Progenitor cell of endocrine pancreas (in vitro differentiated cells): ENCODE measurements at places on chromosomes 3 and 15.
A peak's percentile ranks its signal among the peaks of the same experiment; 100 is the strongest.

GRCh38 chr3:150393745-150394144, 14.4 kb upstream of the TSC22D2 start:
- DNase-seq: no peak

GRCh38 chr3:100603469-100603868, 5.9 kb upstream of the ADGRG7 start:
- no peak for DNase-seq

GRCh38 chr3:156668073-156668763, 6.2 kb upstream of the TIPARP start:
- DNase-seq: no peak

GRCh38 chr3:147368561-147369221, 37.7 kb downstream of the ZIC4 start:
- no peak for DNase-seq

DNA sequence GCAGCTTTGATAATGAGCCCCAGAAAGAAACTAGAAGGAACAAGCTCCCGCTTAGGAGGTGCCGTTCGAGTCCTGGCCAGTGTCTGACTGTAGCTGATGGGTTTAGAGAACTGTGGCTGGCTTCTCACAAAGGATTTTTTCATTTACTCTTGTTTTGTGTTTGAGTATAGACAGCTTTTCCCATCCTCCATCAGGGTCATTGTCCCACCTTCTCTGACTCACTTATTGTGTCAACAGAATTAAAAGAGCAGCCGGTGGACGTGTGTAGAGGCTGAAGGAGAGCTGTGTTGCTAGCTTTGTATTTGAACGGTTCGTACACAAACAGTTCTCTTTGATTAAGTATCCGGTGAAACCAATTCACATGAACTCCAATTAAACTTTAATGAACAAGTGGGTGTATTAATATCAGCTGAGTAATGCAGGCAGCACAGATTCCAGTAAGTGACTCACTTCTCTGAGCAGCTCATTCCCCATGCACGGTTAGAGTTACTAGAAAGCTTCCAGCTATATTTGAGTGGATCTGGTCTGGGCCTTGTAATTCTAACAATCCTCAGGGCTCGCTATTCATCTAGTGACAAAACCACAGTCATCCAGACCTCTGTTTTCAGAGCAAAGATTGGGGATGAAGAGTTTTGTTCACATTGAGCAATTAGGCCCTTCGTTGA, 141.0 kb downstream of the LPP start:
- DNase-seq: no peak

DNA sequence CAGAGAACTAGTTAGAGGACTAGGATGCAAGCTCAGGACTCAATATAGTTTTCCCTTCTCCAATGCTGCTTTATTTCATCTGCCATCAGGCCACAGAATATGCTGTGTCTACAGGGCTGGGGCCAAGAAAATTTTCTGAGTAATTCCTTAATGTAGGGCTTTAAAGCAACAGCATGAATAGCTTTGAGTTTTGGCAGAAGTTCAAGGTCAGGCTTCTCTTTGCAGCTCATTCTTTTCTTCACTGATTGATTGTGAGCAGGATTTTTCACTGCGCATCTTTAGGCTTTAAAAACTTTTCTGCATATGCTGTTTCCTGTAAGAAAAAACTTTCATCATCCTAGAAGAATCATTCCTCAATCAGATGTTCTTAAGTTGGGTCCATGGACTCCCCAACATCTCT, 4.6 kb downstream of the TMEM108 start:
- no peak for DNase-seq

- DNase-seq: no peak
Measured at GRCh38 chr3:6216135-6217026, 644.5 kb upstream of the GRM7 start.

GRCh38 chr3:35785234-35785888, 146.0 kb downstream of the ARPP21 start:
- DNase-seq: no peak

- DNase-seq: no peak
Measured at GRCh38 chr15:99098426-99098825, 6.5 kb upstream of the SYNM start.

- DNase-seq: no peak
Measured at GRCh38 chr3:127072971-127073783, 90.3 kb downstream of the PLXNA1 start.

DNA sequence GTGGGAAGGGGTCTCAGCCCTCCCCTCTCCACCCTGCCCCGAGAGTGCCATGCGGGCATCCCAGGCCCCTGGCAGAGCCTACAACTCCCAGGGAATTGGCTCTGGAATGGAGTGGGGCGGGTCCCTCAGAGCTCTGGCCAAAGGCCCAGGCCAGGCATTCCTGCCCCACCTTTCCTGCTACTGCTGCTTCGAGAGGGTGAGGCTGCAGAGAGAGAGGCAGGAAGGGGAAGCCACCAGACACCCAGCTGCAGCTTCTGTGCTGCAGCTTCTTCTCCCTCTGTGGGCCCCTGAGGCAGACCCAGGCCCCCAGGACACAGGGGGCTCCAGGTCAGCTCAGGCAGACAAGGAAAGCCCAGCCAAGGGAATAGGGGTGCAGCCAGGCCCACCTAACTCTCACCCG, 2.7 kb downstream of the ALS2CL start:
- no peak for DNase-seq

GRCh38 chr3:85875589-85875988, 916.8 kb downstream of the CADM2 start:
- DNase-seq: no peak

DNA sequence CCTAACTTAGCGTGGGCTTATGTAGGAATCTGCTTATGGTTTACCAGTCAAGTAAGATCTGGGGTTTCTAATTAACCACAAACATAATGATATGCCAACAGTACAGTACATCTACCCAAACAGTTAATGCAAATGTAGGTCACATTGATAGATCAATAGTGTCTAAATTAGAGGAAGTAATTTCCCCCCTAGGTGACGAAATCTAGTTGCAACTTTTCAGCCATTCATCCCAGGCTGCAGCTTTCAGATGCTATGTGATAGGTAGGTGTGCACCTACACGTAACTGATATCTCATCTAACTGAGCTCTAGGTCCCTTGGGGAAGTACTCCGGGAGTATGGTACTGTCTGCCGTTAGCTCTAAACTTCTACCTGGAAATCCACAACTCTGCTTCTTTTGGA, 57.2 kb downstream of the CRTC3 start:
- DNase-seq: no peak

- no peak for DNase-seq
Measured at GRCh38 chr3:117526470-117527079, 817.0 kb downstream of the TUSC7 start.

GRCh38 chr3:158839966-158840365, 38.1 kb downstream of the MFSD1 start:
- DNase-seq: no peak

GRCh38 chr3:151412989-151413388, 28.4 kb upstream of the P2RY12 start:
- no peak for DNase-seq

DNA sequence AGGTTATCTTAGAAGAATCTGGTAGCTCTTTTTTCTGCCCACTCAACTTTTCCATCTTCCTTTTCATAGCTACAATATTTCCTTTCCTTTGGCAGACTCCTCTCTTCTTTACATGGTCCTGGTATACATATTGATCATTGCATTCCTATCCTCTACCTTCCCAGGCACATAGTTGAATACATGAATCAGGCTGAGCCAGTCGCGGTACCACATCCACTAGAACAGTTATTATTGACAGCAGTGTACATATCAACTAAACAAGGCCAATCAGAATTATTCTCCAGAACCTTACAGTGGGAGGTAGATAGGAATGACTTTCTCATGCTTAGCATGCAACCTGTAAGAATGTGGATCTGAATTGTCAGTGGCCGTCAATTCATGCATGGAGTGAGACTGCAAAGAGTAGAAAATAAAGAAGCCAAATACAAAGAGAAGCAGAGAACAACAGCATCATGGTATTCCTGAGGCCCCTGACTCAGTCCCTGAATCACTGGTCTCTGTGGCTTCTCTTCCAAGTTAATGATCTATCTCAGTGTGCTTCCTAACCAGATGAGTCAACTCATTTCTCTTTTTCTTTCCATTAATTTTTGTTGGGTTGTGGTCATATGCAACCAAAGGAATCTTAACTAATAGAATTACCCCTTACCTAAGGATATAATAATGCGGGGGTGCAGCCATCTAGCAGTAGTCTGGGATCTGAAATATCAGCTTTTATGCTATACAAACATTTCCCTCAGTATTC, 60.9 kb upstream of the DCBLD2 start:
- DNase-seq: no peak

DNA sequence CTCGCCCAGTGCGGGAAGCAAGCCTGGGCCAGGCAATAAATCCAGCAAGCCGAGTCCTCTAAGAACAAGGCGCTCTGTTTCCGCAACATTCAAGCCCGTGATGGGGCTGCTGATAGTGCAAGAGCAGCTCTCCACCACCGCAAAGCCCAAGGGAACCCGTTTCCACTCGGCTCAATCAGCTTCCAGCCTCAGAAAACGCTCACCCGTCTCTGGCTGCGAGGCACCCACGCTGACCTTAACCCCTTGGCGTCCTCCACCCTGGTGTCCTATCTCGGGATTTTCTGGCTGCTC, 17.8 kb downstream of the SPATA12 start:
- DNase-seq: peak; percentile 19

DNA sequence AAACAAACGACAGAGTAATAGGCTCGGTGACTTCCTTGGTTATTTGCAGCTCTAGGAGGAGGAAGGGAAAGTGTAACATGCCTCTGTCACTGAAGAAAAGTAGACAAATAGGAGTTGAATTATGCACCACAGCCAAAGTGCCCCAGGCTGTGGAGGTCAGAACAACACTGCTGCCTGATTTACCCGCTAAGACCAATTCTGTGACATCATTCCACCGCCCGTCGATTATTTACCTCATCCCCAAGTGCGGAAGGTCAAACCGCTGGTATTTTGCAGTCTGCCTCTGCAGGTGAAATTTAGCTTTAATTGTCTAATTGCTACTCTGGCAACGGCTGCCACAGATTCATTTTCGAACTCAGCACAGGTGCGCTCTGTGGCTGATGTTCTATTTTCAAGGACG, 106.3 kb upstream of the PRICKLE2 start:
- no peak for DNase-seq

DNA sequence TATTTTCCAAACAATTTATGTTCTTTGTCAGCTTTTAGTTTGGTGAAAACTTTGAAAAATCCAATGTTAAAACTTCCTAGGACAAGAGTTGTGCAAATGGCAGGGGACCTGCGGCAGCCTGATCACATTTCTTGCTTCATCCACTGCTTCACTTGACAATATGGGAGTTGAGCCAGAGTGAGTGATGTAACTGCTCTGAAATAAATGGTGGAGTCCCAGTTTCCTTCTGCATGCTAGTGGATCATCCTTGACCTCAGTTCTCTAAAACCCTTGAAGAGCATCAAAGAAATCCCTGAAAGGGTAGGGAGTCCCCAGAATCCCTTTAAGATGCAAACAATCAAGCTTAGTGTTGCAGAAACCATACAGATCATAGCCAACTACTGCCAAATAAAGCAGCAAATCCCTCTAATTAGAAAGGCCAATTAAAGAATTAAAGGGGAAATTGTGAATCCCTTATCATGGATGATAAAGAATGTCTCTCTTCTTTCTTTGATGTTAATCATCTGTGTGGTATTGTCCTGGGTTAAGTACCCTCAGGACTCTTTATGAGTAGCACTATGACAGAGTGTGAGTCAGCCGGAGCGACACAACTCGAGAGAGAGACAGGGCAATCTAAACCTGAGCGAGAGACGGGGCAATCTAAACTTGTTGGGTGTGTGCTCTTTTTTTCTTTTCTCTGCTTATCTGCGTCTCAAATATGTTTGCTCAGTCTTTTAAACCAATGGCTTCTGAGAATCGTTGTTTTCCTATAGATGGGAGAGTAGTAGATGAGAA, 41.8 kb upstream of the GAP43 start:
- DNase-seq: no peak

- DNase-seq: no peak
Measured at GRCh38 chr3:26592451-26592850, 30.1 kb upstream of the LRRC3B start.

- DNase-seq: no peak
Measured at GRCh38 chr15:57634290-57634689, 42.6 kb downstream of the MYZAP start.

DNA sequence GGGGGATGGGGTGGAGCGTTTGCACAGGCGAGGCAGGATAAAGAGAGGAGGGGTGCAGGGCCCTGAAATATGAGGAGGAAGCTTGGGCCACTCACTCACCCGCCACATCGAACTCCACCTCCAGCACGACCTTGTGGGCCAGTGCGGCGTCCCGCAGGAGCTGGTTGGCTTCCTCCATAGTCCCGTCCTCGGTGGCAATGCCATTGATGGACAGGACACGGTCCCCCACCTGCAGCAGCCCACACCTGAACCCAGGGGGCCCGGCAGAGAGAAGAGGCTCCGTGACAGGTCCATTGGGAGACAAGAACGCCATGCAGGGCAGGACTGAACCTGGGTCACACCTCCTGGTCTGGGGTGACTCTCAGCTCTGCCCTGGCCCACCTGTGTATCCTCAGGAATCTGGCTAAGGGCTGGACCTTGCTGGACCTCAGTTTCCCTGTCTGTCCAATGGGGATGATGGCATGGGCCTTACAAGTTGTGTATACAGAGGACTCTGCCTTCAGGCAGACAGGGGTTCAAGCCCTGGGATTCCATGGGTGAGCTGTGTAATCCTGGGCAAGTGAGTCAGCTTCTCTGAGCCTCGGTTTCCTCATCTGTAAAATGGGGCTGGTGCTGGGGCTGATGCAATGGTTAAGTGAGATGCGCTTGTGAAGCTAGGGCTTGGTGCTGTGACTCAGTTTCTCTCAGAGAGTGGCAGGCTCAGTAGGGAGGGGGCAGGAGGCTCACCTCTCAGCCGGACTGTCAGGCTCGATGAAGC, 26.4 kb downstream of the GRIP2 start:
- DNase-seq: no peak

DNA sequence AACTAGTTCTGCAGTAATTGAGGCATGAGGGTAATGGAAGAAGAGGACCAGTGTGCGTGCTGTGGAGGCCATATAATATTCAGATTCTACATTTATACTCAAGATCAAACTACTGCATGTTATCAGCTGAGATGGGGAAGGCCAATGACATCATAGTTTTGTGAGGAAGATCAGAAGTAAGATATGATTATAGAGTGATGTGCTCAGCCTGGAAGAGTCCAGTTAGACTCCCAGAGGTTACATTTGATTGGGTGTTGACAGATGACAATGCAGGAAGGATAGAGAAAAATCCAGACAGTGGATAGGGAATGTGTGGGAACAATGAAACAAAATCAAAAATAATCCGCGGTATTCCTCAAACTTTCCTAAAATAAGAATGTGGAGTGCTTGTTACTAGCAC, 35.4 kb downstream of the GOLIM4 start:
- DNase-seq: no peak

DNA sequence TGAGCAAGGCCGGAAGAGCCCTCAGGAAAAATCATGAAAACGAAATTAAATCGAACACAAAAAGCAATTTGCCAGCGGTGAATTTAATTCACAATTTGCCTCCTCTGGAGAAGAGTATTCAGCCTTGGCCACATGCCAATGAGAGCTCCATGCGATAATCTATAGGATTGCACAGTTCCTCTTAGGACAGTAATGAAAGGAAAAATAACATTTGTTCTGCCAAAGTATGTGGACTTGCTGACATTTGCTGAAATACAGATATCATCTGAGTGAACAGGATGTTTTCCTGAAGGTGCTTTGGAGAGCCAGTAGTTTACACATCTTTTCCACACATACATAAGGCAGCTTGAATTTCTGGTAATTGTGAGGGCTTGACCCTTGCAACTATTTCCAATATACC, 188.6 kb upstream of the PDZRN3 start:
- DNase-seq: no peak
